ENCODE measurements at places on chromosomes 2 and 18.

GRCh38 chr2:9693196-9693491 is 62.3 kb upstream of the YWHAQ start:
- DNase-seq = no peak

GRCh38 chr18:49935215-49935614 is 121.9 kb upstream of the ACAA2 start:
- DNase-seq = no peak

- no peak for DNase-seq
These were observed 101.1 kb upstream of the FZD7 start for GRCh38 chr2:201932511-201932910.

GRCh38 chr2:13266166-13266565 is 549.4 kb downstream of the TRIB2 start:
- no peak for DNase-seq

DNA sequence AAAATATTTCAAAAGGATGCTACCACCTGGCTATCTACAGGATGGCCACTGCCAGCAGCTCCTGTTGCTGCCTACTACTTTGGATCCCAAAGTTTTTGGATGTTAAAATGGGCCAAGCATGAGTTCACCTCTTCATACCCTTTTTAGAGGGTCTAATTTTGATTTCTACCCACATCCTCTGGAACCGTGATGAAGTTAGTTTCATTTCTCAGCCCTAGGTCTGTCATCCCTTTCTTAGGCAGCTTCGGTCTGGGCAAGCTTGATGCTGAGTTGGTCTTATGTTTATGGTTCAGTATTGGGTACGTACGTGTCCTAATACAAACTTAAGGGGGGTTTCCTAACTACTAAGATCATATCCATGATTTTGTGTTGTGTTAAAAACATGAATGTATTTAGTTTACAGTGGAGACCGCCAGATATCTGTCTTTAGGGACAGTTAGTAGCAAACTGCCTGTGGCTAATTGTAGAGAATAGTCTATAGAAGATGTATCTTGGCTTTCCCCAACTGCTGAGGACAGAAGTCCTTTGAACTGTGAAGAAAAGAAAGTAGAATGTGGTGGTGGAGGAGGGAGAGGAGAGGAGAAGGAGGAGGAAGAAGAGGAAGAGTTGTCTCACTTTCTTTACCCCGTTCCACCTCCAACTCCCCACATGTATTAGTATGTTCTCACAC is 184.9 kb downstream of the UBE2E3 start:
- no peak for DNase-seq

- no peak for DNase-seq
These were observed 158.8 kb upstream of the CYRIA start for GRCh38 chr2:16824472-16824871.

GRCh38 chr2:230967113-230967512 is 28.8 kb upstream of the SPATA3 start:
- DNase-seq = no peak

GRCh38 chr2:108978709-108979111 is 10.3 kb downstream of the EDAR start:
- no peak for DNase-seq

GRCh38 chr2:200159357-200159707 is 147.2 kb upstream of the SPATS2L start:
- no peak for DNase-seq

GRCh38 chr2:42123426-42123825 is 45.7 kb upstream of the EML4 start:
- DNase-seq = no peak

- no peak for DNase-seq
These were observed 78.4 kb downstream of the KANSL1L start for GRCh38 chr2:210092791-210093190.

DNA sequence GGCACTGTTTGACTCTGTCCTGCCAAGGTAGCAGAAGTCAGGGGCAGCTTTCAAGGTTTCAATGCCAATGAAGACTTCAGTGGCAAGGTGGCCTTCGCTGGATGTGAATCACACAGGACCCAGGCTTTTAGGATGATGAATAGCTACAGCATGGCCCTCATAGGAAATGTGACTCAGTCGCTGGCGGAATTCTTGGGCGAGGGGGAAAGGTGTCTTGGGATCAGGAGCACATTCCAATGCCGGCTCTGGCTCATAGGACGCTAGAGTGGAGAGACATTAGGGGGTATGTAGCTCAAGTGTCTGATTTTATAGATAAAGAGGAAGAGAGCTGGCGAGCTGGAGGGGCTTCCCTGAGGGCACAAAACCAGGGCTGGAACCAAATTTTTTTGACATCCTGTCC is 68.6 kb downstream of the SMIM21 start:
- no peak for DNase-seq

- DNase-seq = no peak
These were observed 26.8 kb upstream of the NABP1 start for GRCh38 chr2:191650896-191651773.

DNA sequence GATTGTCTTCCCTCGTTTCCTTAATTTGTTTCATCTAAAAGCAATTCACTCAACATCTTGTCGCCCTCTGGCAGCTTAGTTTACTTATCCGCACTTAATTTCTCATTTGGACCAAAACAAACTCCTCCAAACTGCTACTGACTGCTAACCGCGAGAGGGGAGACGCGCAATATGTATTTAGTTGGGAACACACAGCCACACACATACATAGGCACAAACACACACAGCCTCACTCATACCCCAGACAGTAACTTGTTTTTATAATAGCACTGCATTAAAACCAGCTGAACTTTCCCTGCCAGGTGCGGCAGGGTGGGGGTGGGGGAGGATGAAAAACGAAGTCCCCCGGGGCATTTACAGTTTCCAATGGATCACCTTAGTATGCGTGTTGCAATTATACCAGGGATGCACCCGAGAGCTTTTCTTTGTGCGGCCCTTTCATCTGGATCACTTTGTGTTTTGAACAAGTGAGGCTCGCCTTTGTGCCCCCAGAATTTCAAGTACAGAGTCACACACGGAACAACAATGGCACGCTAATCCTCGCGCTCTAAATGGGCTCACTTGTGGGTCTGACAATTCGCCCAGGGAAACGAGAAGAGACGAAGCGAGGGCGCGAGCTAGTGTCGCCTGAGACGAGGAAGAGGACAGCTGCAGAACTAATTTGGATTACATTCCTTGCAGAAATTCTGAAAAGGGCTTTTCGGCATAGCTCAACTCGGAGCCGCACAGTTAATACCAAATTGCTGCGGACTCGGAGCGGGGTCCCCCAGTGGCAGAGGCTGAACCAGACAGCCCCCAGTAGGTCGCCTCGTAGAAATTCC is 2.4 kb downstream of the ERBB4 start:
- DNase-seq = no peak

DNA sequence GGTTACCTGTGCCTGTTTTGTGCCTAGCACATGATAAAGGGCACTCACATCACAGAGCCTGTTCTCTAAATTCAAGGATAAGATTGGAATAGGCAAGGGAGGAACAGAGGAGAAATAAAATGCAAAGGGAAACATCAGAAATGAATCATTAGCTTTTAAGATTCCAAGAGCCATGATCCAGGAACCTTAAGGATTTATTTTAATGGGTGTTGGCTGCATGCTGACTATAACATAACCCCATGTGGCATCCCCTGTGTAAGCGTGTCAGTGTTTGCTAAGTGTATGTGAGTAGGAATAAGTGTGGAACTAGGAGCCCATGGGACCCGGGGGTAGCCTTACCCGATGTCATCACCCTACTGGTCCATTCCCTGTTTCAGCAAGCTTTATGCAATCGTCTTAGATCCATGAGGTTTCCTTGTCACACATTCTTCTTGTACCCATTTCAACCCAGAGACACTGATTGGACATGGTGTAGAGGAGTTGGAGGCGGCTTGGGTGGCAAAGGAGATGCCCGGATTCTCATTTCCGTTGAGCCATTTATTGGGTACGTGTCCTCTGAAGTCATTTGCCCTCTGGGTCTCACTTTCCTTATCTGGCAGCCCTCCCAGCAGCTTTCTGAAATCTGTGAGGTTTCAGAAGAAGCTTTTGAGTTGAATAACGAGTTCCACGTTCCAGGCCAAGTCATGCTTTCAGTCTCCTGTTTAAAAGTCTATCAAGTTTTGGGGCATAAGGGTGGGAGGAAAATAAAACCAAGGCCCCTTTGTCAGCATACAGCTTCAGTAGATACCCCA is 117.0 kb downstream of the MGAT5 start:
- DNase-seq = no peak

- DNase-seq = peak; percentile 24
These were observed 36.4 kb upstream of the HAAO start for GRCh38 chr2:42828487-42829425.

DNA sequence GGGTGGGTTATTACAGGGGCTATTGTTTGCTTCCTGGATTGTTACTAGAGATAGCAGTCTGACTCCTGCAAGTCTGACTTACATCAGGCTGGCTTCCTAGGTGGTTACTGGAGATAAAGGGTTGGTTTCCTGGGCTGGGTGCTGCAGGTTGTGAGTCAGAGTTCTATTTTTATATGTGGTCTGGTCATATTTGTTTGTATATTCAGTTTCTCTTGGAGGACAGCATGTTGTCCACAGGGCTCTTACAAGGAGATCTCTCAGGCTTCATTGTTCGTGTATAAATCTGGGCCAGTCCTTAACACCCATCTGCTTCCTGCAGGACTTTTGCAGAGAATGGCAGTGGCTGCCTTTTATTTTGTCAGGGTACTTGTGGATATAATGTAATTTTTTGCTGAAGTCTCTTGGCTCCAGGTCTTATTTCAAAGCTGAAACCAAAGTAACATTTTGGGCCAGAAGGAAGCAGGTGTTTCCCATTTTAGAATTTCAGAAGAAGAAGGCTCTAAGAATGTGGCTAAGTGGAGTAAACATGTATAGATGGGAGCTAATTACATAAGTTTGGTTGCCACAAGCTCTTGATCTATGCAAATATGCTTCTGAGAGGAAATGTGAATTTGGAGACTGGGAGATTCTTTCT is 65.9 kb upstream of the SLC16A14 start:
- no peak for DNase-seq

- no peak for DNase-seq
These were observed 68.2 kb upstream of the NOSTRIN start for GRCh38 chr2:168734199-168734760.

DNA sequence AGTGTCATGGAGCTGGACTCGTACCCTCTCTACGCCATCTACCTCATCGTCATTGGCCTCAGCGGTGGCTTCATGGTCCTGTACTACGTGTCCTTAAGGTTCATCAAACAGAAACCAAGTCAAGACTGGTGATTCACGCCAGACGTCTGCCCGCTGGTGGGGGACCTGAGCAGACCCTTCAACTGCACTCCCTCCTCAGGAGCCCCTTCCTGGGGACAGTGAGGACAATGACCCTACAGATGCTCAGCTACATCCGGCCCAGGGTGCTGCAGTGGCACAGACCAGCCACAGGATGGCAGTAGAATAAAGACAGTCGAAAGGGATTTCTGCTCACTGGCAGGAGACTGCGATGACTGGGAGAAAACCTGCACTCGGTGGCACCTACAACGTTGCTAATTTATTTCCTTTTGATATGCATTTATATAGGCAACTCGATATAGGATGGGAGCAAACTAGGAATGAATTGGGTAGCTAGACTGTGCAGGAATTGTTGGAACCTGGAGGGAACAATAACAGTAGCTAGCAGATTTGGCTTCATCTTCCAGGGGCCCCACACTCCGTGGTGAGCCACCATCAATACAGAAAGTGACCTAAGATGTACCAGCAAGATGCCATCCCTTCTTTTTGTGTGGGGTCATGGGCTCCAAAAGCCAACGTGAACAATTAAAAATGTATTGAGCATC is 39.2 kb downstream of the ABCG8 start:
- DNase-seq = peak; percentile 39

GRCh38 chr18:13136904-13137669 is 81.5 kb upstream of the LDLRAD4 start:
- DNase-seq = no peak

DNA sequence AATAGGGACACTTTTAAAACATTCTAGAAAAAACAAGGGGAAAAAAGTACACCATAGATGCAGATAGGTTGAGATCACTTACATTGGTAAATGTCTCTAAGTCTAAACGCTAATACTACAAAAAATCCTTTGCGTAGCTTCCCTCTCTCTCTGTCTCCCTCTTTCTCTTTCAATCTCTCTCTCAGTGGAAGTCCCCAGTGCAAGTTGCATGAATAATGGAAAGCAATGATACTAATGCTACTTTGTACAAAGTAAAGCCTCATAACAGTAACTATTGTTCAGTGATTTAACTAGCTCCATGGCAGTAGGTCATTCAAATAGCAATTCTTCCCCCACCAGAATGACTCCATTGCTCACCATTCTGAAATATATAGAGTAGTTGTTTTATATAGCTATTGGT is 12.8 kb downstream of the MEIS1 start:
- no peak for DNase-seq

- DNase-seq = no peak
These were observed 16.4 kb downstream of the FAP start for GRCh38 chr2:162226836-162227235.

- DNase-seq = no peak
These were observed 3.2 kb downstream of the NRP2 start for GRCh38 chr2:205685314-205686055.

DNA sequence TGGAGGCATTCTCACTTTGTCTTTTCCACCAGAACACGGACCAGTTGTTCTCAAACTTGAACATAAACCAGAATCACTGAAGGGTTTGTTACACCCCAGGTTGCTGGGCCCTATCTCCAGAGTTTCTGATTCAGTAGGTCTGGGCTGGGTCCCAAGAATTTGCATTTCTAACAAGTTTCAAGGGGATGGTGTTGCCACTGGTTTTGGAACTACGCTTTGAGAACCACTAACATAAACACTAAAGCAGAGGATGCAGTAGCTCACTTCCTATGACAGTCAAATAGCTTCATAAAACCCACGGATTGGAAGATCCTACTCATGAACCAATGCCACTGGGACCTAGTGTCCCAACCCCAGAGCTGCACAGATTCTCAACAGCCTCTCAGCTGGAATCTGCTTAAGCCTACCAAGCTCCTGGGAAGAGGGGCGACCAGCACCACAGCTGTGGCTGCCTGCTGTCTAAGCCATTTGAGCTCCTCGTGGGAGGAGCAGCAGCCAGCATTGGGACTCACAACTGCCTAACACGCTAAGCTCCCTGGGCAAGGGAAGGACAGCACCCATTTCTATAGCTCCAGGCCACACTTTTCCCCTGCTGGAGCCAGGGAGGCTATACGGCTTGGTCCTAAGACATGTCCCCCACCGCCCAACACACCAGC is 62.5 kb downstream of the C1D start:
- no peak for DNase-seq

- DNase-seq = no peak
These were observed 3.0 kb upstream of the PXDN start for GRCh38 chr2:1747065-1747941.

DNA sequence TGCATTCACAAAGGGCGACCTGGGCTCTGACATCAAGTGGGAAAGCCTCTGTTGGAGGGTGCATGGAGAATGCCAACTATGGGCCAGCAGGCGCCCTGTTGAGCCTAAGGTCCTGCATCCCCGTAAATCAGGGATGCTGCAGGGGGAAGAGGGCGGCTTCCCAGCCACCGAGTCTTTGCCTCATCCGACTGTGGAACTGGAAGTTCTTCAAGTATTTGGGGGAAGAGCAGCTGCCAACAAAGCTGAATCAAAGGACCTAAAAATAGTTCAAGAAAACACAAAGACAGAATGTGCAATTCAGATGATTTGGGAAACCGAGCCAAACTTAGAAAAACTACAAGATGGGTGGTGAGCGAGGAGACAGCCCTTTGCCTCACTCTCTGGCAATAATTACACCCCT is 281.1 kb upstream of the MGAT5 start:
- no peak for DNase-seq

All from stimulated activated CD4-positive, alpha-beta T cell treated with anti-CD3 and anti-CD28 coated beads, Interleukin-12 subunit alpha, Interleukin-12 subunit beta, amount 100 ng/mL, for 24 hours (primary cell).